Upper lobe of left lung (tissue), 6 donors: ENCODE measurements at places on chromosomes 7 and 10. TPM values are rescaled to one million over a fixed set of nuclear protein-coding genes. Genes with fewer than 3 reads are reported as not detected.

The TAF5 gene
- total RNA-seq, result 7.6 TPM

The CALML3 gene
- not detected for total RNA-seq

The PRR15 gene
- total RNA-seq, result 2.8 TPM

The MALRD1 gene
- total RNA-seq, result 21.0 TPM

The TCAF2 gene
- total RNA-seq, result 7.3 TPM

The MRC1 gene
- total RNA-seq, result 493 TPM

The MLXIPL gene
- total RNA-seq, result 20.5 TPM

The CPXM2 gene
- total RNA-seq, result 10.2 TPM

The PGAM2 gene
- 0.79 TPM for total RNA-seq

The TPK1 gene
- 7.0 TPM for total RNA-seq

The FAM237B gene
- total RNA-seq, result not detected

The CABCOCO1 gene
- not detected for total RNA-seq

DNA sequence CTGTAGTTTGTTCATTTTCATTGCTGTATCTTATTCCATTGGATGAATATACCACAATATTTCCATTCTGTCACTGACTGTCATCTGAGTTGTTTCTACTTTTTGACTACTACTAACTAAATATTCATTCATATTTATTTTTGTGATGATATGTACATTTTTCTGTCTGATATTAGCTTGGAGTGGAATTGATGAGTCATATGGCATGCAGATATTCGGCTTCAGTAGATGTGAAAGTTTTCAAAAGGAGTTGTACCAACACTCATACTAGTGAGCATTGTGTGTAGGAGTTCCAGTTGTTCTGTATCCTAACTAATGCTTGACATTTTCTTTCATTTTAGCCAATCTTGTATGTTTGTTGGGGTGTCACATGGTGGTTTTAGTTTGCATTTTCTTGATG is 7.7 kb downstream of the RUNDC3B start:
- no peak for DNase-seq

DNA sequence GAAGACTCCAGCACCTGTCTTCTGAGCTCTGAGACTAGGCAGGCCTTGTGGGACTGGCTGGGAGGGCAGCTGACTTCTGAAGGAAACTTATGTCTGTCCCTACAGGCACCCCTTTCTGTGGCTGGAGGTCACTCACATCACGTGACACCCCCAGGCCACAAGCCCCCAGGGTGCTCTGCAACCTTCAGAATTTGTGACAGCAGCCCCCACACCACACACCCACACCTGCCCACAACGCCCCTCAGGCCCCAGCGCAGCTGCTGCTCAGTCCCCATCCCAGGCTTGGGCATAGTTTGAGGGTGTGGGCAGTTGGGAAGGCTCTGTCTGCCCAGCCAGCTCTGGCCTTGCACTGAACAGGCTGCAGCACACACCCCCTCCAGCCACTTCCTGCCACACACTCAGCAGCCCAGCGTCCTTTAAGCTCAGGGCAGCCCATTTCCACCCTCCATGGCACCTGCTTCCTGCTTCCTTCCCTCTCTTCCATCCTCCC is 80.0 kb upstream of the UNC5B start:
- no peak for DNase-seq

DNA sequence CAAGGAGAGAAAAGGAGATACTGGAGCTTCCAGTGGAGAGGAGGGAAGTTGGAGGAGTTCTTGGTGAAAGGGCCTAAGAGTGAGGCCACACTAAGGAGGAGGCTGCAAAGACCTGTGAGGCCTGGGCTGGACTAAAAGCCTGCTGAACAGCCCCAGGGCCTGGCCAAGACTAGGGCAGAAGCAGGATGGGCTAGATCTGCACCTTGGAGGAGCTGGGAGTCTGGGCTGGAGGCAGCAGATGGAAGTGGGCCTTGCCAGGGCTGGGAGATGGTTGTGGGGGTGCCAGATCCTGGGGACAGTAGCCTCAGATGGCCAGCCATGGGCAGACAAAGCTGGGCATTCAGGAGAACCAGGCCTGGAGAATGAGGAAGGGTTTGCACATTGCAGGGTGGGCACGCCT is 6.5 kb upstream of the PURB start:
- DNase-seq, result no peak

GRCh38 chr10:84075226-84076046 is 63.9 kb upstream of the GHITM start:
- no peak for DNase-seq

GRCh38 chr10:30448092-30448491 is 14.1 kb downstream of the MAP3K8 start:
- no peak for DNase-seq

DNA sequence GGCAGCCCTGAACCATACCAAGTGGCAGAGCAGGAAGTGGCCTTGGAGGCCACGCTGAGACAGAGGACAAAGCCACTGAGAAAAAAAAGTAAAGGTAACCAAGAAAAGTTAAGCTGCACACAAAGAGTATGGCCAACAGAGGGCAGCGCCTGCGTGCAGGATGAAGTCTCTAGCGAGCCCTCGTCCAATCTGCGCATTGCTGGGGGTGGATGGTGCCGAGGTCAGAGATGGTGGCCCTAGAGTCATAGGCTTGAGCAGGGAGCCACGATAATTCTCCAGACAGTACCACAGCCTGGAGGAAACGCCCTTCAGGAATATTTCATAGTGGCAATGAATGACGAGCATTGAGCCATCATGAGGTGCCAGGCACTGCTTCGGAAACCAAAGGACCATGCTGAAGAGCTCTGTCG is 9.7 kb downstream of the ATP6V0E2 start:
- DNase-seq, result peak; percentile 72

GRCh38 chr7:93720106-93720505 is 145.6 kb upstream of the CALCR start:
- DNase-seq, result no peak

DNA sequence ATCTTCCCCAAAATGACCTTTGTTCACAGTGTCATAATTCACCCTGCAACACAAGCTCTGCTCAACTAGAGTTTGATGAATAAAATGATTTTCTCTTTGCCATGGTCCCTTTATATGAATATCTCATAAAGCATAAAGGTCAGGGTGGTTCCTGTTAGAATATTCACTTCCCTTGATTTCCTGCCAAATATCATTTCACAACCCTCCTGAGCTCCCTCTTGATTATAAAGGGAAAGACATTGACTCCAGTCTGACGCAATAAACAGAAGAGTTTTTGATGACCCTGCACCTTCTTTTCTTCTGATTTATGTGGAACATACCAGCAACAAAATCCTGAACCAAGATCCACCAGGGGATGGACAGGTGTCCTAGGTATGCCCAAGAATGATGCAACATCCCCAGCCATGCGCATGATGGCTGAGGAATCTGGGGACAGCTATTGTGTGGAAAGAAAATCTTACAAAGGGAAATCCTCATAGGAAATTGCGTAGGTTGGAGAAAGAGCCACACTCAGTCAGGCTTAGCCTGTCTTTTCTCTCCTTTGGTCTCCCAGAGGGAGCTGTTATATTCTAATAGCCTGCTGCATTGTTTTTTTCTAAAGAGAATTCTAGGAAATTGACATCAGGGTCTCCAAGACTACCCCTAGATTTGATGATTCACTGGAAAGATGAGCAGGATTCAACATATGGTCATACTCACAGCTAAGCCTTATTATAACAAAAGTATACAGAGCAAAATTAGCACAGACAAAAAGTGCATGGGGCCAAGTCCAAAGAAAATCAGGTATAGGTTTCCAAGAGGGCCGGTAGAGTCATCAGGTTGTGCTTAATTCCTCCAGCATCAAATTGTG is 18.8 kb downstream of the IFIT3 start:
- DNase-seq, result no peak

DNA sequence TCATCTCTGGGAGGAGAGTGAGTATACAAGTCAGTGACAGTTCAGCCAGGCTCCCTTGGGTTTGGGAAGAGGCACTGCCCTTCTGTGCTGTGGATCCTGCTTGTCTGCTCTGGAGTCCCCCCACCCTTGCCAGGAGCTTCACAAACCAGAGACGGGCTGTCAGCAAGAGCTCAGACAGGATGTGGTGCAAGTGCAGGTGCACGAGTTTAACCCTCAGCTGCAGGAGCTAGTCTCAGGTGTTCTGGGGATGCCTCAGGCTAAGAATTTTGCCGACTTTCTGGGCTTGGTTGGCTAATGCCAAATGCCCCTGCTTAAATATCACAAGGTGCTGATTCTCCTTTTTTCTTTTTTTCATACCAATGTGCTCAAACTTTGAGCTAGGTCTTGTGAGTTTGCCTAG is 22.3 kb downstream of the ZNF783 start:
- DNase-seq, result no peak

DNA sequence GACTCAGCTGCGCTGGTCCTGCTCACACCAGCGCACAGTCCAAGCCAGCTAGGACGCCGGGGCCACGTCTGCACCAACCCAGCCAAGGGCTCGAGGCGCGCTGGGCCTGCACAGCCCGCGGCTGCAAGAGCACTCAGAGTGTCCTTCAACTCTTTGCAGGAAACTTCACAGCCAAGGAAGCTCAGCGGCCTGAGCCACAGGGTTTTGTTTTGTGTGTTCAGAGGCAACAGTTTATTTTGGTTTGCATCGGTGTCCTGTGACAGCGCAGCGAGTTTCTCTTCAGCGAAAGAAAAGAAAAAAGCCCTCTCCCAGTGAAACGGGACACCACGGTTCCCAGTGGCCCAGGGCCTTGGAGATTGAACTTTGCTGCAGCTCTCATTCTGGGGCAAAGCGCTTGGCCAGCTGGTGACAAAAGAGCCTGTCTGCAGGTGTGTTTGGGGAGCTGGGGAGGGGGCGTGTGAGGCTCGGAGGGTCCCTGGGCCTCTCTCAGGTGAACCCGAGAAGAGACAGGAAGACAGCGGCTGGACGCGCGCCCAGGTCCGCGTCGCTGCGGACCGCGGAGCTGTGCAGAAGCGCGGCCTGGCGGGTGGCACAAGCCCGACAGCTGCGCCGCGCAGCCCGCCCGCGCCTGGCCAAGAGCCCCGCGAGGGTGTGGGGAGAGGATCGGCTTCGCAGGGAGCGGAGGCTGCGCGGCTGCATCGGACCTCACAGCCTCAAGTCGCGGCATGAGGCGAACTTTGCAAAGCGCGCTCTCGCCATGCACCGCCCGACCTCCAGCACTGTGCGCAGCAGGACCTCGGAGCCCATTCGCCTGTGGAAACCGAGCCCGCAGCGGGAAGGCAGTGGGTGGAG is 922 bp downstream of the CXCL12 start:
- DNase-seq, result peak; percentile 87

DNA sequence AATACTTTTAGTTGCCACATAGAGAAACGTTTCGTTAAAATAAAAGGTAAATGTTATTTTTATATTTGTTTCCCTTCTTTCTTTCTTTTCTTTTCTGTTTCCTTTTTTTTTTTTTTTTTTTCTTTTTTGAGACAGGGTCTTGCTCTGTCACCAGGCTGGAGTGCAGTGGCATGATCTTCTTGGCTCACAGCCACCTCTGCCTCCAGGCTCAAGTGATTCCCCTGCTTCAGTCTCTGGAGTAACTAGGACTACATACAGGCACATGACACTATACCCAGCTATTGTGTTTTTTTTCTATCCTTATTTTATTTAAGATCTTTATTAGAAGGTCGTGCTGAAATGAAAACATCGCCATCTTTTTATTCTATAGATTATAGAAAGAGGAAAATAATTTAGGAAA is 661.8 kb upstream of the MBL2 start:
- DNase-seq, result no peak

GRCh38 chr7:96269246-96269994 is 52.5 kb downstream of the SLC25A13 start:
- DNase-seq, result no peak

DNA sequence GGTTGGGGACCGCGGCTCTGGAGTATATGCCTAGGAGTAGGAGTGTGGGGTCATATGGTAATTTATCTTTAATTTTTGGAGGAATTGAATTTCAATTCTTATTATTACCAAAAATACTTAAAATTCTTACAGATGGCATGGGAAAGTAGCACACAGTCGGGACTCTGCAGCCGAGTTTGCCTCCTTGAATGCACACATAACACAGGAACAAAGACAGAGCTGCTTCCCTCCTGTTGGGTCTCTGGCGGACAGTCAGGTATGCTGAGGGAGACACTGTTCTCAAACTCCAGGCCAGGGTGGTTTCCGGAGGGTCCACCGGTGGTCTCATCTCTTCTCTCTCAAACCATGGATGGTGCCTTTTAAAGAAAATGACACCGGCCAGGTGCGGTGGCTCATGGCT is 32.7 kb downstream of the GRIFIN start:
- no peak for DNase-seq

DNA sequence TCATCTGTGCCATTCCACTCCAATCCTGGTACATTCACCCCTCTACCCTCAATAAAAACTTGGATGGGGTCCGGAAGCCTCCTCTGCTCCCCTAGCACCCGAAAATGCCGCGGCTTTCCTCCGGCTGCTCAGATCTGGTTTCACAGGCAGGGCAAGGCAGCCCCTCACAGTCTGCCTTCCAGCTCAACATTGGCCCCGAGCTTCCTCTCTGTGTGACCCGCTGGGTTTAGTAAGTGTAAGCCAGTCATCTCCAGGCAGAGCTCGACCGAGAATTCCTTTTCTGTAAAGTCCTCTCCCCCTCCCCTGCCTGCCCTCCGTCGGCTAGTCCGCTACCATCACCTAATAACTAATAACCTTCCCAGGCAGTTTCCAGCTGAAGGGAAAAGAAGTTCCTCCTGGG is 3.4 kb downstream of the INHBA start:
- DNase-seq, result no peak

GRCh38 chr10:128070721-128071416 is 55.4 kb downstream of the MKI67 start:
- DNase-seq, result no peak

GRCh38 chr7:20964281-20964918 is 177.7 kb upstream of the SP8 start:
- DNase-seq, result no peak

- DNase-seq, result no peak
These were observed 224.6 kb upstream of the PPP2R2D start for GRCh38 chr10:131676046-131676799.

GRCh38 chr7:24597014-24597413 is 23.8 kb downstream of the PALS2 start:
- no peak for DNase-seq

DNA sequence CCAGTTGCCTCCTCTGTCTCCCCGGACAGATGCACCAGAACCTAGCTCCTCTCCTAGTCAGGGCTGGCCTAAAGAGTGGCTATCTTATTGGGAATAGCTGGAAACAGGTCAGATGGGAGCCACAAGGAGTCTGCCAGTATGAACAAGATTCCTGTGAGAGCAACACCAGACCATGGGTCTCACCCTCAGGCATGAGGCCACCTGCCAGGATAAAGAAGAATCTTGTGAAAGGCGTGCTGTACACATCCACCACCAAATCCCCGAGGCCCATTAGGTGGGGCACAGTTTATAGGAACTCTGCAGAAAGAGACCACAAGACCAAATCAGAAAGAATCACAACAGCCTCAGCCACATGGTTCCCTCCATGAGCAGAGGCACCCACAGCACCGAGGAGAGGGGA is 325.9 kb downstream of the TNS3 start:
- DNase-seq, result no peak

- DNase-seq, result peak; percentile 67
These were observed 418.5 kb upstream of the MGMT start for GRCh38 chr10:129048513-129048912.

GRCh38 chr7:13981070-13981469 is 8.4 kb downstream of the ETV1 start:
- DNase-seq, result peak; percentile 73

DNA sequence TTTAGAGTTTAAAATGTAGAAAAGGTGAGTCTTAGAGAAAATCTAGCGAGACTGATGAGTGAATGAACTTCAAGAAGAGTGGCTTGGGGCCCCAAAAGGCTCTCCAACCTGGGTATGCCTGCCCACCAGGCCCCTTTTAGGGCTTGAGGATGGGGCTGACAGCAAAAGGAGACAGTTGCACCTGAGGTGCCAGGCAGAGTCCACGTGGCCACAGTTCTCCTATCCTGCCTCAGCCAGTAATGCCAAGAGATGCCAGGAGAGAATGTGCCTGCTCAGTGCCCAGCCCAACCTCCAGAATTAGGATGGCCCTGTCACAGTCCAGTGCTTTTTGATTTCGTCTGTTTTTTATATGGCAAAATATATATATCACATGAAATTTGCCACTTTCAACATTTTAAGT is 156.5 kb downstream of the SLIT1 start:
- no peak for DNase-seq
